Stimulated activated CD8-positive, alpha-beta memory T cell treated with anti-CD3 and anti-CD28 coated beads, Interleukin-15, amount 100 ng/mL, for 1 hour (primary cell): ENCODE measurements at places on chromosomes 5 and 9.

DNA sequence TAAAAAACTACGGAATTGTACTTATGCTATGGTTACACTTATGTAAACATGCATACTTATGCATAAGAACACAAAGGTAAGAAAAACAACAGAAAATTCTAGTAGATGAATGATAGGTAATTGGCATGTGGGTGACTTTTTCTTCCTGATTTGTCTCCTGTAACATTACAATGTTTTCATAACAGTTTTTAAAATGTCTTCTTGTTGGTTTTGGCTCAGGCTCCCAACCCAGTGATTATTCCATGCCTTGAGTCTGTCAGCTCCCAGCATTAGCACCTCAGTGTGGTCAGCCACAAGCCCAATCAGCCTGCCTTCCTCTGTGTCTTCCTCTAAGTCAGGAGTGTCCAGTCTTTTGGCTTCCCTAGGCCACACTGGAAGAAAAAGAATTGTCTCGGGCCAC lies 7.9 kb upstream of the FOXE1 start:
- DNase-seq, result no peak

GRCh38 chr5:156759156-156759555 lies 90.9 kb upstream of the PPP1R2B start:
- no peak for DNase-seq

DNA sequence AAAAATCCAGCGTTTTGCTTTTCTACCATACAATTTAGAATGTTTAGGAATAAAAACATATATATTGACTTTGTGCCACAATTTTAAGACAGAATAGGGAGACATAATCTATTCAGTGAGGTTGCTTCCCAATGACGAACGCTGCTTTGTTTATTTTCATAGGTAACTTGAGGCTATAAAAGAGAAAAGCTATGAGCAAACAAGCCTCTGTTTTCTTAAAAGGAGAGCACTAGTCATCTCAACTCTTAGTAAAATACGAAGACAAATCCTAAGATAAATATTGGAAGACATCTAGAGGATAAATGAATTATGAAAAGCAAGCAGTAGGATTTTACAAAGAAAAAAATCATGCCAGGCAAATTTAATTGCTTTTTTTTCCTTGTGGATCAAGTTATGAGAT lies 363.6 kb downstream of the ANXA1 start:
- no peak for DNase-seq

GRCh38 chr9:136732444-136733178 lies 10.1 kb downstream of the LCN10 start:
- no peak for DNase-seq

DNA sequence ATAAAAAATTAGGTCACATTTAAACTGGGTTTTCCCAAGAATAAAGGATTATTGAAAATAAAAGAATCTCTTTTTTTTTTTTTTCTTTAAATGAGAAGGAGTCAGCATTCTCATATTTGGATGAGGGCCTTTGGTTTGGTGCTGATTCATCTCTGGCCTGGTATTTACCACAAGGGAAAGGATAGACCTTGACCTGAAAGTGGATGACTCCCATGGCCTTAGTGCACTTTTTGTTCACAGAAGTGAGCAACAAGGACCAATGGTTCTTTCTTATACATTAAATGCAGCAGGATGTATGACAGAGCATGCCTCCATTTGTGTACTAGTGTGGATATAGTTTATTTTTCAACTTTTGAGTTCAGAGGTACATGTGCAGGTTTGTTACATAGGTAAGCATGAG lies 6.9 kb downstream of the YTHDC2 start:
- DNase-seq, result no peak

DNA sequence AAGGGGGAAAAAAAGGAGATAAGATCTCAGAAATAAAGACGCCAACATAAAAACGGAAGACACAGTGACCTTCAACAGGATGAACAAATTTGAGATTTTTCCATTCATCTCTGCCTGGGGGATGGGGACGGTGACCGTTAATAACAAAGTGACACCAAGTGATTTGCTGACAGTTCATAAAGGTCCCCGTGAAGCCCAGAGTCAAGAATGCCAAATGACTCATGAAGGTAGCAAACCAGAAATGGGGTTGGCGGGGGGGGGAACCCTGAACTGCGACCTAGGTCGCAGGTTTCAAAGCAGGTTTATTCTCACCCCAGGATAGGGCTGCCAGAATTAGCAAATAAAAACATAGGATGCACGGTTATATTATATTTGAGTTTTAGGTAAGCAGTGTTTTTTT lies 21.1 kb upstream of the SHB start:
- DNase-seq, result no peak

GRCh38 chr5:76175051-76175666 lies 92.0 kb downstream of the SV2C start:
- DNase-seq, result peak; percentile 20

- DNase-seq, result no peak
Measured at GRCh38 chr5:143401227-143402016, 2.1 kb downstream of the NR3C1 start.

DNA sequence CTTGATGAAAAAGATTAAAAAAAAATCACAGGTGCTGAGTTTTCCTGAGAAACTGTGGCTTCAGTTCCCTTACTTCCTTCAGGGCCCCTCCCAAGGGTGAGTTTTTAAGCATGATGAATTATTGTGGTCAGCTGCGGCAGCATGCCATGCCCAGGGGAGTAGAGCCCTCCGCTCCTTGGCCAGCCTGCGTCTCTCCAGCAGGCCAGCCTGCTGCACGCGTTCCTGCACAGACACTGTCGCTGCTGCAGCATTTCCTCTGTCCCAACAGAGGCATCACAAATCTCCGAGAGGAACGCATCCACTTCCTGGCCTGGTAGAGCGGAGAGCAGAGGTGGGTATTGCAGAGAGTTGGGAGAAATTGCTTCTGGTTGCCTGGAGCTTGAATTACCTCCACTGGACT lies 26.1 kb upstream of the GLRA1 start:
- DNase-seq, result no peak

- DNase-seq, result no peak
Measured at GRCh38 chr5:149580808-149581191, 498 bp upstream of the ARHGEF37 start.

GRCh38 chr9:124439686-124440243 lies 10.5 kb upstream of the ADGRD2 start:
- no peak for DNase-seq

DNA sequence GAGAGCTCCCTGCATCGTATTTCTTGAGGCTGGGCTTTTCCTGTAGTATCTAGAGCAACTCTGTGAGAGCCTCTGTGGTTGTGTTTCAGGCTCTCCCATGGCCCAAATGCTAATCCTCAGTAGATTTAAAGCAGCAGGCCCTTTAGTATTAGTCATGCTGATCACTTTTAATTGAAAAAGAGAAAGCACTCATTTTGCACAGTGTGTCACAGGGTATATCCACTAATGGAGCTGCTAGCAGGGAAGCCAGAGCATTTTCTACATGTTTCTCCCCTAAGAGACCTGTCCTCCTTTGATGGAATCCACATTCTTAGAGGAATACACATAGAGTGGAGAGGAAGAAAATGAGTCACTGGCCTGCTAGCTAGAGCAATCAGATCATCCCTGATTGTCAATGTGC lies 348.5 kb downstream of the TMEM232 start:
- no peak for DNase-seq

DNA sequence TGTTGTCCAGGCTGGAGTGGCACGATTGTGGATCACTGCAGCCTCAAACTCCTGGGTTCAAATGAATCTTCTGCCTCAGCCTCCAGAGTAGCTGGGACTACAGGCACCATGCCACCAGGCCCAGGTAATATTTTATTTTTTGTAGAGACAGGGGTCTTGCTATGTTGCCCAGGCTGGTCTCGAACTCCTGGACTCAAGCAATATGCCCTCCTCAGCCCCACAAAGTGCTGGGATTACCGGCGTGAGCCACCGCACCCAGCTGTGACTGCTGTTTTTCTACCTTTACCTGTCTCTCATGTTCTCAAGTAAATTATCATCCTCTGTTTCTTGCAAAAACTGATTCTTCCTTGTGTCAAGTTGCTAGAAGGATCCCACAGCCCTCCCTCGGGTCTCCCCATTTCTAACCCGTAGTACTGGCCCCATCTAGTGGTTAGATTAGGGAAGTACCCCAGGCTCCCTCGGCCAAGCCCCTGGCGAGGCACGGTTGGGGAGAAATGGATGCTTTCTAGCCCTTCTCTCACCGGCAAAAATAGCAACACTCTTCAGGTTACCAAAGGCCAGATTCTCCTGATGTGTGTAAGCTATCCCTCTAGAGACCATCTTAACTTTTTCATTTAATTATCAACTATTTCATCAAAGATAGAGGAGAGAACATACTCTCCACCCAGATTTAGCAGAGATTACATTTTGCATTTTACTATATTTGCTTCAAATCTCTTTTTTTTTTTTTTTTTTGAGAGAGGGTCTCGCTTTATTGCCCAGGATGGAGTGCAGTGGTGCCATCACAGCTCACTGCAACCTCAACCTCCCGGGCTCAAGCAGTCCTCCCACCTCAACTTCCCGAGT lies 19.2 kb upstream of the TOR1B start:
- DNase-seq, result peak; percentile 62

DNA sequence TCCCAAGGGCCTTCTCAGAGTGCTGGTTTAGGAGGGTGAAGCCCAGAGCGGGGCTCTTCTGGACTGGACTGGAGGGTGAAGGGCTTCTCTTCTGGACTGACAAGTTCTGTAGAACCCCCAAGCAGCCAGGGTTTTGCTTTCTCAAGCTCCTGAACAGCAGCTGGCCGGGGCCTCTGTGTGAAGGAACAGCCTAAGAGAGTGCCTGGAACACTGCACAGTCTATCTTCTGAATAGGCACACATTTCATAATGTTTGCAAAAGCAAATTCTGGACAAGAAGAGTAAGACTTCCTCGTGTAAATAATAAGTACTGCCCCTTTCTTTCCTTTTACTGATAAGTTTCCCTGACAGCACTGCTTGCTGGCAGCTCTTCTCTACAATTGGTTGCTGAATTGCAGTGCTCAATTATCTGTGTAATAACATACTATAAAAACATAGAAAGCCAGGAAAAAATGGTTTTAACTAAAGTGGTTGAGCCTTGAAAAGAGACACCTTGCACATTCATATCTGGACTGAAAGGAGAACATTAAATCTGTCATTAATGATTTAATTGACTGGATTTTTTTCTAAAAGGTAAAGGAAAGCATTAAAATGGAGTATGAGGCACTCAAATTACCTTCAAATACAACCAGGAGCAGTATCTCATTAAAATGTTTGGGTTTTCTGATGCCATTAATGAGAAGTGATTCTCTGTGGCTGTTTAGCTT lies 20.5 kb downstream of the MAST4 start:
- no peak for DNase-seq

DNA sequence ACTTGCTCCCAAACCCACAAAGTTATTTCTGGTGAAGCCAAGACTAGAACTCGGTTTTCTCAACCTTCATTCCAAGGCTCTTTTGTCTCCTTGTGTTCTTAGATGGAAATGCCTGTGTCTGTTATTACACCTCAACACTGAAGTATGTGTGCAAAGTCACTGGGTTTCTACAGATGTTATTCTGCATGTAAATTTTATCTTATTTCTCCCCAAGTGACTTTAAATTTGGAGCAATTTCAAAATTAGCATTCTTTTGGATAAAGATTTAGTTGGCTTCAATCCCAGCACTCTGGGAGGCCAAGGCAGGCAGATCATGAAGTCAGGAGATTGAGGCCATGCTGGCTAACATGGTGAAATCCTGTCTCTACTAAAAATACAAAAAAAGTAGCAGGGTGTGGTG lies 104.4 kb upstream of the GNA14 start:
- DNase-seq, result no peak

DNA sequence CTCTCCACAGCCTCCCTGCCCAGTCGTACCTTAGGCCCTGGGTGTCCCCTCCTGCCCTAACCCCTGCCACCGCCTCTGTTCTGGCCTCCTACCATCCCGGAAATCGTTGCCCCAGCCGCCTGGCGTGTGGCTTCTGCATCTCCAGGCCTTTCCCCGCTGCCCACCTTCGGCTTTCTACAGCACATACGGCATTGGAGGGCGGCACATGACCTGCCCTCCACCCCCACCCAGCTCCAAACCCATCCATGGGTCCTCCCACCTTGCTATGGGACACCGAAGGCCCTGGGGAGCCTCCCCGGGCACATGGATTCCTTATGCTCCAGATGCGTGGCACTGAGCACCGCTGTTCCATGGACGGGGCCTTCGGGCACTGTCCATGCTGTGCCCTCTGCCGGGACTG lies 32.0 kb downstream of the FGF18 start:
- DNase-seq, result no peak

GRCh38 chr5:152097128-152097527 lies 172.5 kb upstream of the GLRA1 start:
- DNase-seq, result no peak

DNA sequence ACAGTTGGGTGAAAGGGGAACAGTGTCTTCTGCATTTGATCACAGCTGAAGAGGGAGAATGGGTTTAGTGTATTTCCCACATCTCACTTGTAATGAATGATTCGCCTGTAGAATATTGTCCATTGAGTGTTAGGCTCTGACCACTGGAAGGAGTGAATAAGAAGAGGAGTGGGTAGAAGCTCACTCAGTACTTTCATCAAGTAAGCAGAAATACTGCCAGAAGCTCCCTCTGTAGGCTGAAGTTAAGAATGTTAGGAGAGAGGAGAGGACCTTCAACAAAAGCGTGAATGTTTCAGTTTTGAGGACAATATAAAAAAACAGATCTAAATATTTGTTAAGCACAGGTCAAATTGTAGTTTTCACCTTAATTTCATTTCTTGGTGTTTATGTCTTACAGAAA lies 27.5 kb downstream of the FSD1L start:
- no peak for DNase-seq

DNA sequence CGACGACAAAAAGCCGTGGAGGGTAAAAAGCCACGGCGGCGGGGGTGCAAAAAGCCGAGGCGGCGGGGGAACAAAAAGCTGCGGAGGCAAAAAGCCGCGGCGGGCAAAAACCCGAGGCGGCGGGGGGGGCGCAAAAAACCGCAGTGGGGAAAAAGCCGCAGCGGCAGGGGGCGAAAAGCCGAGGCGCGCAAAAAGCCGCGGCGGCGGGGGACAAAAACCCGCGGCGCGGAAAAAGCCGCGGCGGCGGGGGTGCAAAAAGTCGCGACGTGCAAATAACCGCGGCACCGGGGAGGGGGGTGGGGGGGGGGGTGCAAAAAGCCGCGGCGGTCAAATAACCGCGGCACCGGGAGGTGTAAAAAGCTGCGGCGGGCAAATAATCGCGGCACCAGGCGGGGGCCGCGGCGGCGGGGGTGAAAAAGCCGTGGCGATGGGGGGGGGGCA lies 511.5 kb downstream of the FOXD4L5 start:
- no peak for DNase-seq

DNA sequence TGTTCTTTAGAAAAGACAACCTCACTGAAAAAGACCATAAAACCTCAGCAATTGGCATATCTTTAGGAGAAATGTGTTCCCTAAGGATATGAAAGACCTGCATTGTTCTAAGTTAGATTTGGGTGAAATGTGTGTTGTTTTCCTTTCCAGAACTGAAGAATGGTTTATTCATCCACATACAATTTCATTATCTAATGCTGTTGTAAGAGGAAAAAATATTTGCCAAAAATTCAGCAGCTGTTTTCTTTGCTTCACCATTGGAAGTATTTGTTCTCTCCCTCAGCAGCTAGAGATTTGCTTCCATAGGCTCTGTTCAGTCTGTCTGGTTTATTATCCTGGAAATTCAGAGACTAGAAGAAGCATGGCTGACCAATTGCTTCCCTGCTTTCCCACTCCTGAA lies 150.9 kb downstream of the ISOC1 start:
- no peak for DNase-seq

GRCh38 chr5:52469835-52470234 lies 317.9 kb upstream of the ITGA1 start:
- no peak for DNase-seq

GRCh38 chr9:8600914-8601680 lies 801.5 kb upstream of the DMAC1 start:
- no peak for DNase-seq

GRCh38 chr5:119302916-119303897 lies 52.6 kb upstream of the TNFAIP8 start:
- DNase-seq, result no peak

GRCh38 chr9:12274577-12274976 lies 418.6 kb upstream of the TYRP1 start:
- DNase-seq, result no peak
